ENCODE measurements at places on chromosomes 1 and 21.

- DNase-seq = no peak
These were observed 34.9 kb downstream of the CENPF start for GRCh38 chr1:214637722-214638458.

DNA sequence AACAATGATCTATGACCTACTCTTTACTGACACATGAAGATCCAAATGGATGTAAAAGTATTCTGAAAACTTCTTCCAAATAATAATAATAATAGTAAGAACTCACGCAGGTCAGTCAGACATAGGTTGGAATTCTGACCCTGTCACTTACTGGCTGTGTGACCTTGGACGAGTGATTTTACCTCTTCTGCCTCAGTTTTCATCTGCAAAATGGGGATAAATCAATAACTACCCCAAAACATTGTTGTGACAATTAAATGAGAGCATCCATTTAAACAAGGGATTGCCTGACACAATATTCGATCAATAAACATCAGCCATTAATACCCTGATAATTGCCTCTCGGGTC, 556 bp downstream of the MECR start:
- no peak for DNase-seq

- peak; percentile 23 for DNase-seq
These were observed 16.3 kb downstream of the ARHGEF16 start for GRCh38 chr1:3470650-3471355.

- DNase-seq = no peak
These were observed 81.2 kb downstream of the TEX35 start for GRCh38 chr1:178594133-178594532.

GRCh38 chr1:115189814-115190539, 100.7 kb upstream of the TSPAN2 start:
- no peak for DNase-seq

- DNase-seq = no peak
These were observed 5.6 kb downstream of the EPS8L3 start for GRCh38 chr1:109757936-109758786.

GRCh38 chr1:71269818-71270217, 189.0 kb upstream of the ZRANB2 start:
- no peak for DNase-seq

- DNase-seq = no peak
These were observed 123.7 kb downstream of the FOXD2 start for GRCh38 chr1:47561523-47562007.

- DNase-seq = no peak
These were observed 53.1 kb downstream of the PHC2 start for GRCh38 chr1:33377756-33378155.

DNA sequence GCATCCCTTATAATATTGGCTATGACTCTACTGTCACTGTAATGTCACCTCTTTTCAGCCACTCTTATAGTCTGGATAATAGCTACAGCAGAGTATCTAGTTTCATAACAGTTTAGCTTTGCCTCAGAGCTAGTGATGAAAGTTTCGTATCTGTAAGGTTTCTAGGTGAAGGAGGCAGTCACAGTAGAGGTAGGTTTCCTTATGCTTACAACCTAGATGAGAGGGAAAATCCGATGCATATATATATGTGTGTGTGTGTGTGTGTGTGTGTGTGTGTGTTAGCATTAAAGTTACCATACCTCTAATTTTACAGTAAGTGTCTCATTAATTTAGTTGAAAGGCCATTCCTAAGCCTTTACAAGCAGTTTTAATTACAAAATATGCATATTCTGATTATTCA, 2.2 kb upstream of the TOR1AIP2 start:
- DNase-seq = no peak

- DNase-seq = no peak
These were observed 1.6 kb upstream of the HYI start for GRCh38 chr1:43455213-43455889.
